H1 (cell line): ENCODE measurements at places on chromosomes 6 and 20. TPM values are rescaled to one million over a fixed set of nuclear protein-coding genes. Genes with fewer than 3 reads are reported as not detected.

Gene DHX16
- 27.4 and 29.4 TPM in 2 replicates for total RNA-seq

Gene CLVS2
- 0.67 and 0.73 TPM in 2 replicates for total RNA-seq

DNA sequence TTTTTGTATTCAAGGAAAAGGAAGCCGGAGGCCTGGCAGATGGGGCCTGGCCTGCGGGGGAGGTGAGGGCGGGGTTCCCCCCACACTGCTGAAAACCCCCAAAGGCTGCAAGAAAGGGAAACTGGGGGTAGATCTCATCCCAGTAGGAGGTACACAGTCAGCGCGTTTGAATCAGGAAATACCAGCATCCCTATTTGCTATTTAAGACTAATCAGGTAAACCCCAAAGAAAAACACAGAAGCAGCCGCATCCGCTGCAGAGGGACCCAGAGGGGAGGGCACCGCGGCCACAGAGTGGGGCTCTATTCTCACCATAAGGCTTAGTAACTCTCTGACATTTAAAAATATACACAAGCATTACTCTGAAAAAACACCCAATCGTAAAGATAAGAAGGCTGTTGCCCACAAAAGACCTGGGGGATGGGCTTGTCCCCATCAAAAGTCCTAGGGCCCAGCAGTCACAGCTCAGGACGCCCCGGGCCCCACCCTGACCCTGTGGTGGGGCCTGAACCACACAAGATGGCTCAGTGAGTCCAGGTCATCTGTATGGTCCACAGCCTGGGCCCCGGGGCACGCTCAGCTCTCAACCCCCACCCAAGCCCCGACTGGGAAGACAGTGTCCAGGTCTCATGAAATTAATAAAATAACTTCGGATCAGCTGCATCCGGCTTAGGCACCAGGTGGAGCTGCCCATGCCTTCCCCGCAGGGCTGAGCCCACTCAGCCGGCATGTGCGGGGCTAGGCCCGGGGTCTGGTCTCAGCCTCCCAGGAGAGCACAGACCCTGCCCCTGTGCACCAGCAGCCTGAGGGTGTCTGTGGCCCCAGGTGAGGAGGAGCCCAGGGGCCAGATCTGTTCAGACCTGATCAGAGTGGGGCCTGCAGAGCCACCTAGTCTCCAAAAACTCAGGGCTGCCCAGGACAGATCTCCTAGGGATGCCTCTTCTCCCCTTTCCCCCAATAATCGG is 31.0 kb downstream of the KCNQ2 start:
- H3K27me3 ChIP-seq = no peaks in the 10 kb centered on the region
- H3K4me3 ChIP-seq = no peak overlapping the region
- H3K4me1 ChIP-seq = peaks cover 4% of the 10 kb centered on the region; the same call in 1 of the 2 replicates
- no peak for DNase-seq
- no peaks in the 10 kb centered on the region; the same call in 1 of the 2 replicates for H3K36me3 ChIP-seq
- no peak overlapping the region for H3K27ac ChIP-seq

GRCh38 chr6:132404330-132404729 is 3.1 kb upstream of the MOXD1 start:
- no peak for DNase-seq
- no peaks in the 10 kb centered on the region for H3K36me3 ChIP-seq
- H3K4me3 ChIP-seq = no peak overlapping the region
- peaks cover 6% of the 10 kb centered on the region for H3K27me3 ChIP-seq
- no peaks in the 10 kb centered on the region for H3K4me1 ChIP-seq

- no peak for DNase-seq
- no peaks in the 10 kb centered on the region for H3K36me3 ChIP-seq
- no peak overlapping the region for H3K4me3 ChIP-seq
- no peak overlapping the region for H3K27ac ChIP-seq
- H3K27me3 ChIP-seq = peaks cover 11% of the 10 kb centered on the region
These were observed 369.5 kb downstream of the THBS2 start for GRCh38 chr6:168884050-168884645.

GRCh38 chr6:143332153-143332845 is 118.2 kb downstream of the ADAT2 start:
- H3K36me3 ChIP-seq = no peaks in the 10 kb centered on the region
- no peaks in the 10 kb centered on the region; the same call in 1 of the 2 replicates for H3K4me1 ChIP-seq
- no peak for DNase-seq
- no peaks in the 10 kb centered on the region for H3K27me3 ChIP-seq
- H3K27ac ChIP-seq = no peak overlapping the region
- no peak overlapping the region for H3K4me3 ChIP-seq

GRCh38 chr6:107600121-107600520 is 110.2 kb downstream of the SOBP start:
- no peaks in the 10 kb centered on the region for H3K36me3 ChIP-seq
- no peak overlapping the region for H3K27ac ChIP-seq
- no peaks in the 10 kb centered on the region for H3K27me3 ChIP-seq
- peaks cover 10% of the 10 kb centered on the region for H3K4me1 ChIP-seq
- DNase-seq = no peak
